ENCODE measurements at places on chromosomes 4 and X.

DNA sequence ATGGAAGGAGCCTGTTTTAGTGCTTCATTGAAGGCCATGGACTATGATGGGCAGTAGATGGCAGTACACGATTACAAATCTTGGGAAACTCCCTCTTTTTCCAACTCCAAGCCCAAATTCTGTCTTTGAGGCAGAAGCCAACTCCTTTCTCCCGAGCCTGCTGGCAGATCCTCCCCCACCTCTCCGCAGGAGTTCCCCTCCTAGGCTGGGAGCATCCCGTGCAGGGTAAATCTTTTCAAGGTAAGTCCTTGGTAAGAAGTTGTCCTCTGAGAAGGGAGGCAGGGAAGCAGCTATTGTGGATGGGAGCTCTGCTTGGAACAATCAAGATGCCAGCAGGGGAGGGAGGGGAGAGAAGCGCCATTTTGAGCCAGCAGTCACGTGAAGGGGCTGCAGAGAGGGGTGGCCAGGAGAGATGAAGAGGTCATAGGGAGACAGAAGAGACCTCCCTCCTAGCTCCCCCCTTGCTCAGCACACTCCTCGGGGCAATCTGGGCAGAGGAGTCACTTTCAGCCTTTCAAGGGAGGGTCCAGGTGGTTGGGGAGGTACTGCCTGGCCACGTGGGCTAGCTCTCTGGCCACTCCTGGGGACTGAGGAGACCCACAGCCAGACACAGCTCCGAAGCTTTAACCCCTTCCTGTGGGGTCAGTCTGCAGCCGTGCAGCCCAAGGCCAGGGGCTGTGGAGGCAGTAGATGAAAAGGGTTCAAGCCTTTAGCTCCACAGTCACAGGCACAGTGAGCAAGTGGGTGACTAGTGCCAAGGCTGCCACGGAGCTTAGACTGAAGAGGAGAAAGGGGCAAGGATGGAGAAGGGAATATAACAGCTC lies 9.6 kb downstream of the CC2D2A start:
- DNase-seq, result peak; percentile 27

DNA sequence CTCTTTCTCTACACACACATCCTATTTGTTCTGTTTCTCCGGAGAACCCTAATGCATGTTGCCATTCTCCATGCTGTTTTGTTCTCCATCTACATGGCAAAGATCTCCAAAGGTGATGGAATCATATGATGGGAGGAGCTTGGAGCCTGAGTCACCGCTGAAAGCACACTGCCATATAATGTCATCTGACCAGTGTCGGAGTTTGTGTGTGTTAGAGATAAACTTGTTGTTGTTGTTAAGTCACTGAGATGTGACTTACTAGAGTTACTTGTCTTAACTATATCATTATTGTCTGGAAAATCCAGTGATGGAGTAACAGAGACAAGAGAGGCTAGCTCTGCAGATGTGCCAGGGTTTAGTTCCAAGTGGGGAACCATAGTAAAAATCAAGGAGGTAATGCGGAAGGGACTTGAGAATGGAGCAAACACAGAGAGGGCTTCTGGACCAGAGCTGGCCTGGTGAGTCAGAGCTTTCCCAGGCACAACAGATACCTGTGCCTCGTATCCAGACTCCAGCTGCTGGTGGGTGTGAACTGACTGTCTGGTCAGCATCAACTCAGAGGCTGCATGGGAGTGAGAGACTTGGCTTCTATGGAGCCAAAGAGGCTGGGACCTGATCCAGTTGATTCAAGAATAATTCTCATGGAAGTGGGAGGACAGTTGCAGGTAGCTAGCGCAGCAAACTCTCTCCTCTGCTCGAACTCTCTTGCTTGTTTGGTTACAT lies 30.6 kb upstream of the CCKAR start:
- no peak for DNase-seq

- no peak for DNase-seq
Measured at GRCh38 chrX:104660092-104660491, 94.1 kb downstream of the IL1RAPL2 start.

DNA sequence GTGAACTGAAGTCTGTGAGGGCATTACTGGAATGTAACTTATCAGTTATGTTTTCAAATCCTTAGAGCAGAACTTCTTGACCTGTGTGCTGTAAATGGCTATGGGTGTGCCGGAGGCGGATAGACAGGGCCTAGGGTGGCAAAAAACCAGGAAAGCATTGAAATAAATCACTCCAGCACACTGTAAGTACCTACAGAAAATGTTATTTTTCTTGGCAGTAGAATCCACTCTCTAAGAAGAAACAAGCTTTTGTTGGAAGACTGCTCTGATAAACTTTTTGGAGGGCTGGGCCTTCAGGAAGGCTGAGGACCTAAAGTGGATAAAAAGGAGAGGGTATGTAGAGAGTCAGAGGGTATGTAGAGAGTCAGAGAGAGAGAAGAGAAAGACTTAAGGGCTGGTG lies 14.9 kb downstream of the CPE start:
- DNase-seq, result no peak

GRCh38 chr4:139207247-139207646 lies 30.2 kb upstream of the ELF2 start:
- DNase-seq, result no peak

DNA sequence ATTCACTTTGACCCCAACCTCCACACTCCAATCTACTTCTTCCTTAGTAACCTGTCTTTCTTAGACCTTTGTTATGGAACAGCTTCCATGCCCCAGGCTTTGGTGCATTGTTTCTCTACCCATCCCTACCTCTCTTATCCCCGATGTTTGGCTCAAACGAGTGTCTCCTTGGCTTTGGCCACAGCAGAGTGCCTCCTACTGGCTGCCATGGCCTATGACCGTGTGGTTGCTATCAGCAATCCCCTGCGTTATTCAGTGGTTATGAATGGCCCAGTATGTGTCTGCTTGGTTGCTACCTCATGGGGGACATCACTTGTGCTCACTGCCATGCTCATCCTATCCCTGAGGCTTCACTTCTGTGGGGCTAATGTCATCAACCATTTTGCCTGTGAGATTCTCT lies 344 bp downstream of the OR13H1 start:
- no peak for DNase-seq

DNA sequence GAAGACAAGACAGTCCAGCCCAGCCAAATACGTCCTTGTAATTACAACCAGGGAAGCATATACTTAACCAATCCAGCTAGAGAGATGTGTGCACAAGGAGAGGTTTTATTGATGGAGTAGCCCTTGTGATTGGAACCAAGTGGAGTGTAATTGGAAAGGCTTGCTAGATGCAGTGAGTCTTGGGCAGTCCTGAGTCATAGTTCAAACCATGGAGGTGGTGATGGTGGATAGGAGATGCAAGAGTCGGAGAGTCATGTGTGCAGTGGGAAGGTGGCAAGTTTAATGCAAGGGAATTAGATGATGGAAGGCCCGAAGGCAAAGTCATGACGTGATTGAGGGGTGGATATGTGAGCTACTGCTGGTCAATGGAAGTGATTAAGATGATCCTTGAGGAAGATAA lies 63.7 kb downstream of the PHEX start:
- DNase-seq, result no peak

DNA sequence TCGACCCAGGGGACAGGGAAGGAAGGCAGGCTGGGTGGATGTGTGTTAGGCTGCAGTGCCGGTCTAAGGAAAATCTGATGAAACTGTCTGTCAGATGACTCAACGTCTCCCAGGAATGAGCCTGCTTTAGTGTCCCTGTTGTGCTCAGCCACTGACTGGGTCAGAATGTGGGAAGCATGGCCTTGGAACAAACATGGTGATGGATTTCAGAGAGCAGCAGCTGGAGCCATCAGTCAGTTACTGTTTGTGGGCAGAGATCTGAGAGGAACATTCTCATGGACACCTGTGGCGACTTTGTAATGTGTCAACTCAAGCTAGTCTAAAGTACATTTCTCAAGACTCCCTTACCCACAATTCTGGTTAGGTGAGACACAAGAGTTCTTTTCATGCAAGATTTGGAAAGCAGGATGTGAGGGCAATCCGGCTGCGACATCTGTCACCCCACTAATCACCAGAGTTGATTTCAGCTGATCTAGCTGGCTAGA lies 63.2 kb downstream of the ANAPC10 start:
- no peak for DNase-seq

DNA sequence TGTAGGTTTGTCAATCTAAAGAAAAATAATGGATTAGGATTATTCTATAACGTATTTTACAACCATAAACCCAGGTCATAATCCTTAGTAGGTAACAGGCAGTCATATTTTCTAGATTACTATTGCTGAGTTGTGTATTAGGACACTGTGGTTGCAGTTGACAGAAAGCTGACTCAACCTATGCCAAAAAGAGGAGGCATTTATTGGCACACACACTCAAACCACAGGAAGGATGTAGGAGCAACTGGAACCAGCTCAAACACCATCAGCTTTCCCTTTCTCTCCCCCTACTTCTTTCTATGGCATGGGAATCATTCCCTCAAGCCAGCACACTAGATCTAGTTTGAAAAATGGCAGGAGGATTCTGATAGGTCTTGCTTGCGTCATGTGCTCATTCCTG lies 136.4 kb upstream of the FAM9C start:
- DNase-seq, result no peak

GRCh38 chrX:126448681-126449080 lies 103.9 kb downstream of the DCAF12L1 start:
- DNase-seq, result no peak

GRCh38 chrX:5388087-5388486 lies 840.6 kb downstream of the NLGN4X start:
- no peak for DNase-seq

- DNase-seq, result no peak
Measured at GRCh38 chr4:144970597-144970996, 127.4 kb downstream of the ANAPC10 start.

DNA sequence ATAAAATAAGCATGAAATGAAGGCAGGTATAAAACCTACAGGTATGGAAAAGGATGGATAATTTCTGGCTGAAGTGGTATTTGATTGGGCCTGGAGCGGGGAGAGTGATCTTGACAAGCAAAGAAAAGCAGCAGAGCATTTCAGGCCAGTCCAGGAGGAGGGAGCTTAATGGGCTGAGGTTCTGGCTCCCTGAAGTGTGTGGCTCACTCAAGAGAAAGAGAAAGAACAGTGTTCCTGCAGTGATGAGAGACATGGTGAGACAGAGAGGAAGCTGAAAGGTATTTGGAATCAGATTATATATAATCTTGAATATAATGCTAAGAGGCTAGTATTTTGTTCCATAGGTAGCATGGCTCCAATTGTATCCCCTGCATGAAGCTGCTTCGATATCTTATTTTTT lies 153.5 kb downstream of the MGST2 start:
- no peak for DNase-seq

DNA sequence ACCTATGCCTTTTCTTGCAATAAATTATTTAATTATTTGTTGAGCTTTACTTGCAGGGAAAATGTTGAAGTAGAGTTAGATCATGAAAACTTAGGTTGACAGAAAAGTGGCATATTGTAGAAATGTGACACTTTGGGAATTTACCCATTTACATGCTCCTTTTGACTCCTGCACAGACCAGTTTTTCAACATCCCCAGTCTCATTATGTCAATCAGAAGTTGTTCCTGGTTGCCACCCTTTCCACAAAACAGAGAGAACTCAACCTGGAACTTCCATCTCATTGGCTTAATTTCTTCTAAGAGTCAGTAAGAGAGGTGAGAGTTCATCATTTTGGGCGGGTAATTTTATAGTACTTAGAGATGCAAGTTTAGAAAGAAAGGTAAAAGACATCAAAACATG lies 284.6 kb upstream of the ANKRD50 start:
- no peak for DNase-seq

DNA sequence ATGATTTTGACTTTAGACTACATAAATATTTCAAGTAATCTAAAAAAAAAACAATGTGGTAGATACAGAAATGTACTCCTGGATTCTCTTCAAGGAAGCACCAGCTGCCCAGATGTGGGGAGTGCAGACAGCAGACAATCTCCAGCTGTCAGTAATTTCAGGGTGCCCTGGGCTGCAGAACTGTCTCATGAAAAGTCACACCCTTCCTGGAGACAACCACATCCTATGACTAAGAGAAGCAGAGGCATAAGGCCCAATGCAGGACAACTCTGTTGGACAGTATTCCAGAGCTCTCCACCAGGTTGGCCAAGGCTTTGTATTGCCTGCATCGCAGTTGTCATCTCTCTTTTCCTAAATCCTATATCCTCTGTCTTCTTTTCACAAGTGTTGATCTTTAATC lies 34.4 kb upstream of the BLTP1 start:
- DNase-seq, result peak; percentile 32
